ENCODE measurements at places on chromosomes 1 and 21. TPM values are rescaled to one million over a fixed set of nuclear protein-coding genes. Genes with fewer than 3 reads are reported as not detected.

DNA sequence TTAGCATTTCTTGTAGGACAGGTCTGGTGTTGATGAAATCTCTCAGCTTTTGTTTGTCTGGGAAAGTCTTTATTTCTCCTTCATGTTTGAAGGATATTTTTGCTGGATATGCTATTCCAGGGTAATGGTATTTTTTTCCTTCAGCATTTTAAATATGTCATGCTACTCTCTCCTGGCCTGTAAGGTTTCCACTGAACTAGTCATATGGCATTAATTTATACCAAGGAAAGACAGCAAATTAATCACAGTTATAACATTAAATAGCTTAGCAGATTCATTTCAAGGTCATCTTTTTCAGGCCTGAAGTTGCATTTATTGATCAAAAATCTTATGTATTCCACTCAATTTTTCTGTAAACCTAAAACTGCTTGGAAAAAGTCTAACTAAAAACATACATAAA lies 54.9 kb downstream of the AK5 start:
- H3K36me3 ChIP-seq = no peaks in the 10 kb centered on the region
- no peaks in the 10 kb centered on the region for H3K4me1 ChIP-seq
- no peak for DNase-seq
- H3K27me3 ChIP-seq = no peaks in the 10 kb centered on the region
- H3K4me3 ChIP-seq = no peak overlapping the region

DNA sequence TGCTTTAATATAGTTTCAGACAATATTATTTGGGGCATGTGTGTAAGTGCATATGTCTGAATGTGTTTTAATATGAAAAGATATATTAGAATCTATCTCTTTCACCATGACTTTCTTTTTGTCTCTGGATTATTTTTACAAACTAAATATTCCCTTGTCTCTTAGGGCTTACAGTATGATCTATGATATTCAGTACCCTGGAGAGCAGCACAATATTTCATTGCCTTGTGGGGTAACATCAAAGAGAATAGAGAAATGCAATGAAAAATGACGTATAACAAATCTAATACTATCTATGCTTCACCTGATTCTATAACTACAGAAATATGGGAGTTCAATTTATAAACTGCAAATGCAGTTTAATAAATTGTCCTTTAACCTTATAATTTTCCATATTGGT lies 2084.5 kb downstream of the MRPL39 start:
- no peak overlapping the region for H3K4me3 ChIP-seq
- no peak for DNase-seq
- H3K27me3 ChIP-seq = no peaks in the 10 kb centered on the region

- H3K27ac ChIP-seq = no peak overlapping the region
- no peaks in the 10 kb centered on the region for H3K36me3 ChIP-seq
- H3K27me3 ChIP-seq = no peaks in the 10 kb centered on the region
- no peak overlapping the region for H3K4me3 ChIP-seq
Observed at GRCh38 chr1:87084244-87084836, 169.9 kb downstream of the HS2ST1 start.

DNA sequence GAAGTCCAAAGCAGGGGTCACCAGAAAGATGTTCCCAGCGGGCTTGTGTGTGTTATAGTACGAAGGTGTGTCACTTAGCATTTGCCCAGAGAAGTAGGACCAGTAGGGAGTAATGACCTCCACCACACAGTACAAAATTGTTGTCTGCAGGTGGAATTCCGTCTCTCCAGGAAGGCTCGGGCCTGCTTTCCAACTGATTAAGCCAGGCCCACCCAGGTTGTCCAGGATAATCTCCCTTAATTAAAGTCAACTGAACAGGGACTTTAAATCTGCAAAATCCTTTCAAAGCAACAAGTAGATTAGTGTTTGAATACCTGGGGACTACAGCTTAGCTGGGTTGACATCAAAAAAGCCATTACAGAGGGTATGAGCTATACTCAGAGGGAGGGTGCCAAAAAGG lies 131.3 kb downstream of the BACH1 start:
- no peaks in the 10 kb centered on the region for H3K27me3 ChIP-seq
- H3K4me3 ChIP-seq = no peak overlapping the region
- no peak for DNase-seq
- no peaks in the 10 kb centered on the region for H3K36me3 ChIP-seq
- no peak overlapping the region for H3K27ac ChIP-seq

GRCh38 chr21:8989261-8989711 lies 1532.1 kb upstream of the TPTE start:
- H3K27me3 ChIP-seq = peaks cover 9% of the 10 kb centered on the region
- no peaks in the 10 kb centered on the region for H3K36me3 ChIP-seq
- no peak for DNase-seq
- no peak overlapping the region for H3K27ac ChIP-seq
- H3K4me3 ChIP-seq = no peak overlapping the region
- H3K4me1 ChIP-seq = peaks cover 5% of the 10 kb centered on the region

DNA sequence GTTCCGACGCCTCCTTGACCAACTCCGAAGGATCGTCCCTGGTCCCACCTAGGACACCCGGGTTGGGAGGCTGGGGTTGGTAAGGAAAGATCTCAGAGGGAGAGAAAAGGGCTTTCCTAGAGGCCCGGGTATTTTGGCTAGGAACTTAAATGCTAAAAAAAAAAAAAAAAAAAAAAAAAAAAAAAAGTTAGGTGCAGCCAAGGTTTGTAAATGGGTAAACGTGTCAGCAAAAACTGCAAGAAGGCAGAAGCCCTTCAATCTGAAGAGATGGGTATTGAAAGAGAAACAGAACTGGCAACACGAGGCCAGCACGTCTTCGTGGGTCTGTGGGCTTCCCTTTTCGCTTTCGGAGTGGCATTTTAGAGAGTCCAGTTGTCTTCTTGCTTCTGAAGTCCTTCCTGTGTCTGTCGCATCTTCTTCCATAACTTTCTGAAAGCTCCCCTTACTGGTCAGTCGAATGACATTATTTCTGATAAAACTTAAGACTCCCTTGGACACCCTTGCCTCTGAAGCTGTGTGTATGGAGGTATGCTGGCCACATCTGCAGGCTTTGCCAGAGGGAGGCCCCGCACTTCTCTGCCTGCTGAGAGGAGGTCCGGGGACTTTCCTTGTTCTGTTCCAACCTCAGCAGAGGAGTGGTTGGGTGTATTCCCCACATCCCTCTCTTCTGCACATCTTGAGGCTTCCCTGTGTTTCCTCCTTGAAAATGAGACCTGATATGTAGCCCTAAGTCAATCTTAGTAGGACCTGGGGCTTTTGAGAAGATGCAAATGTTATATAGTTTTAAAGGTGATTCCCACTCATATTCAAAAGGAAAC lies 745 bp downstream of the RCSD1 start:
- H3K27me3 ChIP-seq = no peaks in the 10 kb centered on the region
- no peaks in the 10 kb centered on the region for H3K36me3 ChIP-seq
- DNase-seq = no peak
- H3K27ac ChIP-seq = no peak overlapping the region
- no peaks in the 10 kb centered on the region for H3K4me1 ChIP-seq

DNA sequence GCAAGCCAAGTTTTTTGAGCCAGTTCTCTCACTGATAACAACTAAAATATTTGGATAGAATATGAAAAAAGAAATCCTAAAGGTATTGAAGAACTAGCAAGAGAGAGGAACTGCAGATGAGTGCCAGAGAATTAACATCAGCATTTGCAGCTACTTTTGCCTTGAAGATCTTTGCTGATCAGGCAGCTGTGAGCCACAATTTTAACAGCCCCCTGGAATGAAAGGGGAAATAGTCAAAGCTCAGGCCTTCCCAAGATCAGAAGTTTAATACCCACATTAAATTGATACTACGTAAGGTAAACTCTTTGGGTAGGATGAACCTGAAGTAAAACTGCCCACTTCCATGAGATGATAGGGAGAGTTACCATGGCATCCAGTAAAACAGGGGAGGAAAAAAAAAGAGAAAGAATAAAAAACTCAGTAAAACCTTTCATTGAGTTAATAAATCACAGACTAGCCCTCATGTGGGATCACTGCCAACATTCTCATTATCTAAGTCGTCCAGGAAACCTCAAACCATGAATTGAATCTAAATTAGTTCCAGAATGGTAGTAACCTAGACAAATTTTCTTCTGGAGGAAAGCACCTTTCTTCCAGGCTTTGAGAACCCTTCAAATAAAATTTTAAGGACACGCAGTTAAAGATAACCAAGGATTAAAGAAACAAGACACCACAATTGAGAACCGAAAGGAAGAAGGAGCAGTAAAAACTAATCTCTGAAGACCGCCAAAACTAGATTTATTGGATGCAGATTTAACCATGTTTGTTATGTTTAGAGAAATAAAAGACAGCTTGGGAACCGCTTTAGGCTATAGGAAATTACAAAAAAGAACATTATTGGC lies 28.3 kb downstream of the SCP2 start:
- no peak overlapping the region for H3K27ac ChIP-seq
- no peaks in the 10 kb centered on the region for H3K27me3 ChIP-seq
- no peak overlapping the region for H3K4me3 ChIP-seq
- DNase-seq = no peak
- H3K36me3 ChIP-seq = no peaks in the 10 kb centered on the region

The CFAP141 gene
- total RNA-seq = not detected

The PLA2G2C gene
- not detected for total RNA-seq

The CITED4 gene
- total RNA-seq = 7.8 TPM

The HSD3B1 gene
- total RNA-seq = not detected

The TAF1A gene
- 21.4 TPM for total RNA-seq

The PPM1J gene
- total RNA-seq = 7.5 TPM
